ENCODE measurements at places on chromosomes 4 and X.

DNA sequence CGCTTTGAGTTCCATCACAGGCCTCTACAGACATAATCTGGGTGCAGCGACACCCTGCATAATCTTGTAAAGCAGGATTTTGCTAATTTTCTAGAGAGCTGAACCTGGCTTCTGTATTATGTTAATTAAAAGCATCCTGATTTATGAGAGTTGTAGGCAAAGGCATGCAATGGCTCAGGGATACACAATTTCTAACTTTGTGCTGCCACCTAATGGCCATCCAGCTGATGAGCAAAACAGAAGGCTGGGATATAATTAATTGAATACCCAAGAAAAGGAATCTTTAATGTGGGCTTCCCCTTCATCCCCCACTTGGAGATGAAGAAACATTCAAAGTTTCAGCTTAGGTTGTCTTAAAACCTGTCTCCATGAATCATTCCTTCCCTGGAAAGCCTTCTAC lies 78.1 kb downstream of the BMP15 start:
- peak; percentile 22 for DNase-seq

DNA sequence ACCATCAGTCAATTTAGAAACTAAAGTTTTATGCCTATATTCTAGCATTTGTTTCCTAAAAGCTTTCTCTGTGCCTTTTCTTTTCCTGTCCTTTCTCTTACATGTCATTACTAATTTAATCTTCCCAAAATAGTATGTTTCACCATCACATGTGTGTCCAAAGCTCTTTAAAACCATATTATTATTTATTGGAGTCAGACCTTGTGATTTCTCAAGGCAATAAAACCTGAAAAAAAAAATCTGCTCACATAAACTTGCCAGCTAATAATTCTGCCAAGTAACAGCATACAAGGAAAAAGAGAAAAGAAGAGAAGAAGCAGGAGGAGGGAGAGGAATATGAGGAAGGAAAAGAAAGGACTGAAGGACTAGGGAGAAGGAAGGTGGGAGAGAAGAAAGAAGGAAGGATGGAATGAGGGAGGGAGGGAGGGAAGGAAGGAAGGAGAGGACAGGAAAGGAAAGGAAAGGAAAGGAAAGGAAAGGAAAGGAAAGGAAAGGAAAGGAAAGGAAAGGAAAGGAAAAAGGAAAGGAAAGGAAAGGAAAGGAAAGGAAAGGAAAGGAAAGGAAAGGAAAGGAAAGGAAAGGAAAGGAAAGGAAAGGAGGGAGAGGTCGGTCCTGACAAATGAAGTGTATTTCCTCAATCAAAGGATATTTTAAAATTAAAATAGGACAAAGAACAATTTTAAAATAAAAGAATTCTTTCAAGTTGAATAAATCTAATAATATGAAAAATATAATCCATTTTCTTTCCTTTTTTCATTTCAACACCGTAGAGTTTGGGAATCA lies 57.4 kb downstream of the ANTXR2 start:
- DNase-seq = no peak

- DNase-seq = no peak
Measured at GRCh38 chr4:65654976-65655375, 15.3 kb downstream of the EPHA5 start.

DNA sequence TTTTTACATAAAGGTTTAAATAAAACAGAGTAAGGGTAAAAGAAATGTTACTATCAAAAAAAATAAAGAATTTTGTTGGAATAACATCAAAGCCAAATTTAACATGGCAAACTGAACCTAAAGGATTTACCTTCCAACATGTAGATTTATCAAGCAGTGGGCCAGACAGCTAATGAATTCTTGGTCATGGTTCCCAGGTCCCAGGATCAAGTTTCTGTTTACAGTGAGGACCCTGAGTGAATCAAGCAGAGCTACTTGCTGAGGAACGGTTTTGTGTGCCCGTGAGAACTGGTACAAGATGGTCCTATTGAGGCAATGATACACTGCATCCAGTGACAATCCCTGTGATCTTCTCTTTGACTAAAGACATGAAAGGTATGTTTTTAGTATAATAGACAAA lies 157.1 kb downstream of the CDS1 start:
- DNase-seq = no peak

GRCh38 chr4:54233697-54234496 lies 4.8 kb downstream of the PDGFRA start:
- peak; percentile 87 for DNase-seq

GRCh38 chrX:47500554-47500953 lies 17.5 kb upstream of the ZNF41 start:
- no peak for DNase-seq

GRCh38 chr4:80220711-80221110 lies 23.4 kb downstream of the PRDM8 start:
- DNase-seq = no peak

GRCh38 chrX:18351784-18352183 lies 2.7 kb downstream of the SCML2 start:
- DNase-seq = no peak

- DNase-seq = no peak
Measured at GRCh38 chr4:25927361-25928195, 13.6 kb downstream of the SMIM20 start.

DNA sequence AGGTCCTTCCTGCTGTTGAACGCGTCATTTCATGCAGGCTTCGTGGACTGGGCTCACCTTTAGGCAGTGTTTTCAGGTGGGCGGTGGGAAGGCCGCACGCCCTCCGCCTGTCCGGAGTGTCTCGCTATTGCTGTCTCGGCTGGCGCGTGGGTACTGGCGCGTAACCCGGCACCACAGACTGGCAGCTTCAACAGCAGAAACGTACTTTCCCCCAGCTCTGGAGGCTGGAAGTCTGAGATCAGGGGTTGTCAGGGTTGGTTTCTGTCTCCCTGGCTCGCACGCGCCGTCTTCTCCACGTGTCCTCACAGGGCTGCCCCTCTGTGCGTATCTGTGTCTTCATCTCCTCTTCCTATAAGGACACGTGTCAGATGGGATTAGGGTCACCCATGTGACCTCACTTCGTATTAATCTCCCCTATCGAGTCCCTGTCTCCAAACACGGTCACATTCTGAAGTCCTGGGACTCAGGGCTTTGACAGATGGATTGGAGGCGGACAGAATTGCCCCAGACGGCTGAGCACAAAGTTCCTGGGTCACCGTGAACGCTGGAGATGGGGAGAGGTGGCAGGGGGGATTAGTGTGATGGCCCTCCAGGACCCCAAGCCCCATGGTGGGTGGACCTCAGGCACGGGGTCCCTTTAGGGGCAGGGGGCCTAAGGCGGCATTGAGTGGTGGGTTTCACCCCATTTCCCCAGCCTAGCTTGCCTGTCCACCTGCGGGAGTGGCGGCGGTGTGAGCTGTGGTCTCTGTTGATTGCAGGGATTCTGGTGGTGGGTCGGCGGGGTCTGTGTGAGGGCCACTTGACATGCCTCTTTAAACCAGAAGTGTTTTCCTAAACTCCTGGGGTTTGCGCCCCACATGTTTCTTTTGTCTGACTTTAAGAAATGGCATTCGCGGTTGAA lies 83.4 kb upstream of the LRPAP1 start:
- no peak for DNase-seq

GRCh38 chrX:36961590-36961989 lies 46.6 kb upstream of the FAM47C start:
- no peak for DNase-seq

GRCh38 chrX:102077426-102077825 lies 48.1 kb upstream of the TCEAL2 start:
- no peak for DNase-seq

- DNase-seq = no peak
Measured at GRCh38 chrX:7318241-7318640, 170.3 kb upstream of the PUDP start.

DNA sequence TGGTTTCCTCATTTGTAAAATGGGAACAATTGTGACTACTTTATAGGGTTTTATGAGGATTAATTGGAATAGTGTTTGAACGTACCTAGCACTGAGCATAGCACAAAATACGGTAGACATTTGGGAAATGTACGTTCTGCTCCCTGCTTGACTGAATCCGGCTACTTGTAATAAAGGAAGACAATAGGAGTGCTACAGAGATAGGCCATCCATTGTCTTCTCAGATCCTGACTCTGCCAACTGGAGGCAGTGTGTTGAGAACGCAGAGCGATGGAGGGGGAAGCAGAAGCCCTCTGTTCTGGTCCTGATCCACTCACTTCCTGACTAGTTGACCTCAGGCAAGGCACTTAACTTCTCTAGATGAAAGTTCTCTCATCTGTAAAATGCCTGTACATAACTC lies 26.4 kb downstream of the ENPP6 start:
- DNase-seq = no peak

DNA sequence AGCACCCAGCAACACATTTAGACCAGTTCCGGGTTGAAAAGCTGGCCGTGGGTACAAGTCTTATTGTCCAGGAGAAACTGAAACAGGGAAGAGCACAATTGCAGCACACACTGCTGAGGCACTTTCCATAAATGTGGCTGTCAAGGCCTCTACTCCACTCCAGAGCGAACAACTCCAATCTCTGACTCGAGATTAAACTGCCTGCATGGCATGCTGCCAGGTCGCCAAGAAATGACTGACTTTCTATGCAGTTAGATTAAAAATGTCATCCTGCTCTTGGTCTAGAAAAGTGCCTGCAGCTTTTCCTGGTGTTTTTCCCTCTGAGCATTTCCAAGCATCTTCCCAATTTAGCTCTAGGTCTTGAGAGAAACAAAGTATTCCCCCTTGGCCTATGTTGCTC lies 260.6 kb upstream of the EMCN start:
- DNase-seq = no peak

DNA sequence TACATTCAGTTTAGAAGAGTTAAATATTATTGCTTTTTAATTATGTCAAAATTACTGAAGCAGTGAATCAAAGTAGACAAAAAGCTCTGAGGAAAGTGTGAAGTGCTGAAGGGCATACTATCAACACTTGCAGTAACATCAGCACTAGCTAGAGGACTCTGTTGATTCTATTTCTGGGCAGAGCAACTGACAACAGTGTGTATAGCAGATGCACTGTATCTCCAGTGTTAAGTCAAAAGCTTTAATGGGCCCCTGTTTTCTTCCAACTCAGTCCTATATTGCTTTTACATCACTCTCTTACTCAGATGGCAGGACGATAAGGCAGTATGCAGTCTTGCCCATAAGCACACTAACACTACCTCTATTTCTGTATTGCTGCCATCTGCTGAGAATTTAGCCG lies 435.2 kb upstream of the AMOT start:
- DNase-seq = no peak

- no peak for DNase-seq
Measured at GRCh38 chrX:55107911-55108310, 19.1 kb downstream of the PAGE2 start.

GRCh38 chr4:8305851-8306471 lies 36.4 kb downstream of the HTRA3 start:
- peak; percentile 45 for DNase-seq

DNA sequence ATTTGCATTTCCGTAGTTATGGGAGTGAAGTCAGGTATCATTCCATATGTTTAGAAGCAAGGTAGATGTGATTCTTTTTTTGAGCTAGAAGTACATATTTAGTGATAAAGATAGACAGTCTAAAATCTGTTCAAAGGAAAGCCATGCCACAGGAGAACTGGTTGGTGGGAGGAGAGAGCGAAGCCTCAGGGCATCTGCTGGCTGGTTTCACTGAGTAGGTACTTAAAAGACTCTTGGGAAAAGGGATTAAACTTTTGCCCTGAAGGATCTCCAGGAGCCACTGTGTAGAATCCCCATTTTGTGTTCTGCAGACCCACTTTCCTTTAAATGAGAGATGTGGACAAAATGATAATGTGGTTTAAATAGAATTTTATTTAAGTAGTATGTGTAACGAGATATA lies 89.6 kb downstream of the SHROOM2 start:
- no peak for DNase-seq

- no peak for DNase-seq
Measured at GRCh38 chrX:133516686-133517085, 101.4 kb upstream of the GPC4 start.

DNA sequence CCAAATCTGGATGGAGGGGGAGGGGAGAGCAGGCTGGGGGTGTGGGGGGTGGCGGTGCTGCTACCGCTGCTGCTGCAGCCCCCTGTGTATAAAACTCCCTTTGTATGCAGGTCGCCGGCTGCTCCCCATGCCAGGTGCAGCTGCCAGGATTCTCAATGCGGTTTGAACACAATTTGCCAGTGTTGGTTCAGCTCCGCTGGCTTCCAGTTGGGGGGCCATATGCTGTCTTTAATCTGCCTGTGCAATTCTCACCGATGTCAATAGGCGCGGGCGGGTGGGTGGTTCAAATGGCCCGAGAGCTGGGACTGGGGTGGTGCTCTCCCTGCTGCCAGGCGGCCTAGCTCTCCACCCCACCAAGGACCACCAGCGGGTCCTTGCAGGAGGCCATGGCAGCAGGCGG lies 257.6 kb downstream of the BCOR start:
- DNase-seq = peak; percentile 42

- no peak for DNase-seq
Measured at GRCh38 chrX:118156254-118156952, 39.8 kb upstream of the KLHL13 start.

GRCh38 chrX:13938051-13938828 lies 91.5 kb downstream of the GEMIN8 start:
- peak; percentile 52 for DNase-seq

DNA sequence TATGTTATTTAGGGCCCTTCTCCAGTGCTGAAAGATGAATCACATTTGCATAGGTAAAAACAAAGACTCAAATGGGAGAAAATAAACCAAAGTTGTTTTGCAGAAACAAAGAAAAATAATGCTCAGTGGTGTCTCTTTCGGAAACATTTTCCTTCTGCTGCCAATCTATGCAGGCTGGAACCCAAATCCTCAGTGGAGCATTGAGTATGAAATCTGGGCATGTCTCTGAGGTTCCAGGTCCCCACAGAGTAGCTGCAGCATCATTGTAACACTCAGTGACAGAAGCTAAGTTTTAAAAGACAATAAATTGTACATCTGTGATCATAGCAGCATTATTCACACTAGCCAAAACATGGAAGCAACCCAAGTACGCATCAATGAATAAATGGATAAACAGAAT lies 303.6 kb downstream of the FBXW7 start:
- no peak for DNase-seq

- DNase-seq = no peak
Measured at GRCh38 chr4:11748164-11748872, 319.6 kb upstream of the HS3ST1 start.

DNA sequence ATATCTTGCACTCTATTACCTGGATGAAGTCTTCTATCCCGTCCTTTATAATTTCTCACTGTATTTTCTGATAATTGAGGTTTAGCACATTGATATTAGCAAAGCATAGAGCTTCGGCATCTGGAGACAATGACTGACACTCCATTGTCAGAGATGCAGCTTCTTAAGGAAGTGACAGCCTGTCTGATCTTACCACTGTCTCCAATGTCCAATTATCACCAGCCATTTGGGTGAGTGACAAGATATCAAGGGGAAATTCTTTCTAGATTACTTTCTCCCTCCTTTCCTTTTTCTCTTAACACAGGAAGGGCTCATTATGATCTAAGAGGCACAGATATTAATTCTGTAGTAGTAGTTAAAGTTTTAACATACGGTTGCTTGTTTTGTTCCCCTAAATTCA lies 86.4 kb downstream of the LDB2 start:
- no peak for DNase-seq

GRCh38 chr4:137597752-137598430 lies 65.6 kb upstream of the PCDH18 start:
- DNase-seq = peak; percentile 40

- DNase-seq = no peak
Measured at GRCh38 chr4:138236037-138236436, 6.1 kb downstream of the SLC7A11 start.
